Ovary (tissue), 10 donors: ENCODE measurements at places on chromosomes 16 and 17. TPM values are rescaled to one million over a fixed set of nuclear protein-coding genes. Genes with fewer than 3 reads are reported as not detected.

GRCh38 chr17:56717471-56717870, 116.2 kb downstream of the C17orf67 start:
- no peak overlapping the region for H3K4me3 ChIP-seq
- H3K4me1 ChIP-seq = no peaks in the 10 kb centered on the region
- no peaks in the 10 kb centered on the region for H3K27me3 ChIP-seq
- no peaks in the 10 kb centered on the region for H3K36me3 ChIP-seq

DNA sequence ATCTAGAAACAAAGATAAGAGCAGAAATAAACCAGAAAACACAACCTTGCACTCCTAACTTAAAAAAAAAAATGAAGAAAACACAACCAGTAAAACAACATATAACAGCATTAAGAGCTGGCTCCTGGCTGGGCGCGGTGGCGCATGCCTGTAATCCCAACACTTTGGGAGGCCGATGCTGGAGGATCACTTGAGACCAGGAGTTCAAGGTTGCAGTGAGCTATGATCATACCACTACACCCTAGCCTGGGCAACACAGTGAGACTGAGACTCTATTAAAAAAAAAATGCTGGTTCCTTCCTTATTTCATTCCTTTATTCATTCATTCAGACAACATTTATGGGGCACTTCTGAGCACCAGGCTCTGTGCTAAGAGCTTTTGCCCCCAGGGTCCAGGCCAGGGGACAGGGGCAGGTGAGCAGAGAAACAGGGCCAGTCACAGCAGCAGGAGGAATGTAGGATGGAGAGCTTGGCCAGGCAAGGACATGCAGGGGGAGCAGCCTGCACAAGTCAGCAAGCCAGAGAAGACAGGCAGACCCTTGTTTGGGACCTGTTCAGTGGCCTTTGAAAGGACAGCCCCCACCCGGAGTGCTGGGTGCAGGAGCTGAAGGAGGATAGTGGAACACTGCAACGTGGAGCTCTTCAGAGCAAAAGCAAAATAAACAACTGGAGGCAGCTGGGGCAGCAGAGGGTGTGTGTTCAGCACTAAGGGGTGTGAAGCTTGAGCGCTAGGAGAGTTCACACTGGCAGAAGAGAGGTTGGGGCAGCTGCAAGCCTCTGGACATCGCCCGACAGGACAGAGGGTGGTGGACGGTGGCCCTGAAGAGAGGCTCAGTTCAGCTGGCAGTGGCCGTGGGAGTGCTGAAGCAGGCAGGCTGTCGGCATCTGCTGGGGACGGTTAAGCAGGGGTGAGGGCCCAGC, 2.6 kb downstream of the STH start:
- H3K4me1 ChIP-seq = peaks cover 2% of the 10 kb centered on the region
- no peaks in the 10 kb centered on the region for H3K27me3 ChIP-seq
- H3K4me3 ChIP-seq = no peak overlapping the region
- no peak overlapping the region for H3K27ac ChIP-seq
- DNase-seq = no peak

GRCh38 chr17:64441772-64442540, 7.0 kb upstream of the MILR1 start:
- no peak overlapping the region for H3K27ac ChIP-seq
- no peaks in the 10 kb centered on the region for H3K4me1 ChIP-seq
- no peak for DNase-seq
- H3K36me3 ChIP-seq = no peaks in the 10 kb centered on the region

GRCh38 chr17:21194703-21195102, 19.3 kb downstream of the TMEM11 start:
- peak; percentile 83 for DNase-seq
- no peaks in the 10 kb centered on the region for H3K27me3 ChIP-seq
- H3K27ac ChIP-seq = no peak overlapping the region
- no peaks in the 10 kb centered on the region for H3K36me3 ChIP-seq
- no peak overlapping the region for H3K4me3 ChIP-seq
- H3K4me1 ChIP-seq = peaks cover 8% of the 10 kb centered on the region

GRCh38 chr16:22672830-22673210, 141.1 kb upstream of the HS3ST2 start:
- DNase-seq = no peak
- H3K27ac ChIP-seq = no peak overlapping the region
- no peak overlapping the region for H3K4me3 ChIP-seq
- H3K4me1 ChIP-seq = peaks cover 1% of the 10 kb centered on the region
- H3K27me3 ChIP-seq = no peaks in the 10 kb centered on the region
- H3K36me3 ChIP-seq = no peaks in the 10 kb centered on the region

DNA sequence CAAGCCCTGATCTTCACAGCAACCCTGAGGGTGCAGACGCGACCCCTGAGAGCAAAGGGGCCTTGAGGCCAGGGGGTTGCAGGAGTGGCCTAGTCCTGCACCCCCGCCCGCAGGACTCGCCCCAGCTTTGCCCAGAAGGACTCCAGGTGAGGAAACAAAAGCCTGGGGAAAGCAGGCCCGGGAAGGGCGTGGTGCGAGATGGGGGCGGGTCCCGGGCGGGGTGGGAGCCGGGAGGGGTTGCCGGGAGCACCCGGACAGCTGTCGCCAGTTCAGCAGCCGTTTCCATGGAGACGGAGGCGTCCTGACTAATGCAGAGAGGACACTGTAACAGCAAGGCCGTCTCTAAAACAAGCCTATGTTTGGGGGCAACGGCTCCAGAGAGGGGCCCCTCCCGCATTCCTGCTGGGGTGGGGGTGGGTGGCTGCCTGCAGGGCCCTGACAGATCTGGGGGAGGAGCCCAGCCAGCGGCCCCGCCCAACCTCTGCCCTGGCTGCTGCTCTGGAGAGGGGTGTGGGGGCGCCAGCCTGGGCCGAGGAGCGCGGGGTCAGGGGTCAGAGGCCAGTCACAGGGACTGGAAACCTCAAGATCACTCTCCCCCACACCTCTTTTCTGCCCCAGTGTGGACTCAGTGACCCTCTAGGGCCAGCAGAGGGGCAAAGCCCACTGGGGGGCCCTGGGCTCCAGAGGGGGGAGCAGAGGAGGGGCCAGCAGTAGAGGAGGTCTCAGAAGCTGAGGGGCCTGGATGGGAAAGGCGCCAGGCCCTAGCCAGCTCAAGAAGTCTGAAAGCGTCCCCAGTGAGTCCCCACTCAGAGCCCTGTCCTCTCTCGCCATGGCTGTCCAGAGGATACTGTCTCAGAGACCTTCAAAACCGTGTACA, 3.1 kb upstream of the TPPP3 start:
- no peaks in the 10 kb centered on the region for H3K36me3 ChIP-seq
- H3K27ac ChIP-seq = peak overlapping the region; percentile 14
- peaks cover 14% of the 10 kb centered on the region for H3K4me1 ChIP-seq
- no peak overlapping the region for H3K4me3 ChIP-seq
- peak; percentile 59 for DNase-seq

DNA sequence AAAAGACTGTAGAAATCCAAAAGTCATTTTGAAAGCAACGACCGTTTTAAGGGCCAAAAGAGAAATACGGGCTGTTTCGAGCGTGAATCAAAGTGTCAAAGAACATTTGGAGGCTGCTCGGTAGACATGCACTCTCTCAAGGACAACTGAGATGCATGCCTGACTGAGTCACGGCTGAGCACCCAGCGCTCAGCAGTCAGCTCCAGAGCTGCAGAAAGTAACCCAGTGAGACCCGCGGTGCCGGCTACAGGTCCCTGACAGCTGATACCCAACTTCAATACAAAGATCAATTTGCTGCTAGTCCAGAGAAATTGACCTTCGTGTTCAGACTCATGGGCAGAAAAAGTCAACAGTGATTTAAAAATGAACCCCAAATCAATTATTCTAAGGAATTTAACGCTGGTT, 214.9 kb downstream of the STX8 start:
- DNase-seq = peak; percentile 53
- no peaks in the 10 kb centered on the region for H3K27me3 ChIP-seq
- H3K4me3 ChIP-seq = peak overlapping the region; percentile 3
- H3K4me1 ChIP-seq = peaks cover 4% of the 10 kb centered on the region

- H3K36me3 ChIP-seq = no peaks in the 10 kb centered on the region
- DNase-seq = no peak
- no peaks in the 10 kb centered on the region for H3K27me3 ChIP-seq
- no peak overlapping the region for H3K27ac ChIP-seq
- no peaks in the 10 kb centered on the region for H3K4me1 ChIP-seq
These were observed 66.8 kb downstream of the RGS9 start for GRCh38 chr17:65204001-65204400.

CCL17 gene
- not detected for total RNA-seq

DNA sequence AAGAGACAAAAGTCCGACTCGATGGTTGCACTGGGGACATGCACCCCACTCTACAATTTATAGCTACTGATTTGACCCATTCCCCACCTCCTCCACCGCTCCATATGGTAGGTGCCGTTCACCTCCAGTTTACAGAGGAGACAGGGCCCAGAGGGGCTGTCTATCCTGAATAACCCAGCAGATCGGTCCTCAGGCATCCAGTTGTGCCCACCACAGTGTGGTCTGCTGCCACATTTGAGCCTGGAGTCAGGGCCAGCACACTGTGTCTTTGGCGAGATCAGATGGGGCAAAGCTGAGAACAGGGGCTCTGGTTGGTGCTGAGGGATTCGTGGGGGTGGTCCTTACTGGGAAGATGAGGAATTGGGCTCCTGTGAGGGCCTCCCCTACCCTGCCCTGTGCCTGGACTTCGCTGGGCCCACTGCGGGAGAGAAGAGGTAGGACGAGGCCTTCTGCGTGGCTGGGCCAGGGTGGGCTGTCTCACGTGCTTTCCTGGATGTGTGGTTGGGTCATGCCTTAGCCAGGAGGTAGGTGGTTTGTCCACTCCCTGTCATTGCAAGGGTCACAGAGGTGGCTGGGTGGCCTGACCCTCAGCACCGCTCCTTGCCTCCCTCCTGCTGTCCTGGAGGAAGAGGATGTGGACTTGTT, 2.8 kb downstream of the ADCY7 start:
- H3K27ac ChIP-seq = no peak overlapping the region
- H3K4me1 ChIP-seq = peaks cover 7% of the 10 kb centered on the region
- H3K36me3 ChIP-seq = no peaks in the 10 kb centered on the region

FOXJ1 gene
- not detected for total RNA-seq

DNA sequence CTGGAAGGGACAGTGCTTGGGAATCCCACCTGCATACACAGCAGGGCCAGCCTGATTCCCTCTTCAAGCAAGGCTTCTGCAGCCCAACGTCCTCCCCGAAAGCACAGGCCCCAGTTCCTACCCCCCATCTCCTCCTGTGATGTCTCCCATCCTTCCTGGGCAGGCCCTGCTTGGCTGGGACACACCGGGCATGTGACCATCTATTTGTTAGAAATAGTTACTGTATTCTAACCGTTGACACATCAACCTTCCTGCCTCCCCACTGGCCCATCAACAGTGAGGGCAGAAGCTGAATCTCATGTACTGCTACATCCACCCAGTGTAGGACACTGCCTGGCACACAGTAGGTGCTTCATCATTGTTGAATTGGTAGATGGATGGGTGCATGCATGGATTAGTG, 10.7 kb downstream of the PRR29 start:
- no peaks in the 10 kb centered on the region for H3K27me3 ChIP-seq
- no peaks in the 10 kb centered on the region for H3K36me3 ChIP-seq
- no peaks in the 10 kb centered on the region for H3K4me1 ChIP-seq
- no peak overlapping the region for H3K4me3 ChIP-seq
- no peak for DNase-seq

DNA sequence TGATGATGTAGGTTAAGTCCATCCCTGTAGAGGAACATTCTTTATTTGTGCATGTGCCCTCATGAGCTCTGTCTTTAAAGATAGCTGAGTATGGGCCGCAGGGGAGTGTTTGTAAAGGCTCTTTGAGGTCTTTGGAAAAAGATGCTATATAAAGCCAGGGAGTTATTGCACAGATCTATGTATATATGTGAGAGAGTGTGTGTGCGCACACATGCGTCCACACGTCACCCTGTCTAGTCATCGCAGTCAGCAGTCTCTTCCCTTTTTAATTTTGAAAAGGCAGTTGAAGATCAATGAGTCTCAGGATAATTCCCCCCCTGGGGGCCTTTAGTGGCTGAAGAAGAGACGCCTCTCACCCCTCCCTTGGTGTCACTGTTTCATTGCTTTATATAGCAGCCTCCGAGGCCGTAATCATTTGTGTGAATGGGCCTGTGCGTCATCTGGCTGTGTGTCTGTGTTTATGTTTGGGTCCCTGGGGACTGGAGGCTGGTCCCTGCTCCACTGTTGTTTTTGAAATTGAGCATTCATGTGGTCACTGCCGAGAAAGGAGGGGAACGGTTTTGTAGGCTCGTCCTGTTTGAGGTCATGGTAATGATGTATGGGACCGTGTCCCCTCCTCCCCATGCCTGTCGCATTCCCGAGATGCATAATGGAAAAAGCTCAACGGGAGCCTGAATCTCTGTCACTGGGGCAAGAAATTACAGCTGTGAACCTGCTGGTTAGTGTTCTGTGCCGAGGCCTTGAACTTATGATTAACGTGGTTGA, 143.9 kb downstream of the SNX29 start:
- H3K4me3 ChIP-seq = no peak overlapping the region
- H3K27ac ChIP-seq = no peak overlapping the region
- H3K36me3 ChIP-seq = no peaks in the 10 kb centered on the region

ELP5 gene
- total RNA-seq = 43.7 TPM

KCNAB3 gene
- 3.1 TPM for total RNA-seq

- H3K4me1 ChIP-seq = no peaks in the 10 kb centered on the region
- H3K36me3 ChIP-seq = no peaks in the 10 kb centered on the region
- no peak overlapping the region for H3K27ac ChIP-seq
- no peak for DNase-seq
- H3K27me3 ChIP-seq = no peaks in the 10 kb centered on the region
- no peak overlapping the region for H3K4me3 ChIP-seq
These were observed 1245.8 kb downstream of the CDH11 start for GRCh38 chr16:63876103-63876502.

SP6 gene
- total RNA-seq = 0.95 TPM
